Fibroblast of lung (primary cell): ENCODE measurements at places on chromosomes 1 and 21. TPM values are rescaled to one million over a fixed set of nuclear protein-coding genes. Genes with fewer than 3 reads are reported as not detected.
A peak's percentile ranks its signal among the peaks of the same experiment; 100 is the strongest.

CA14 gene
- total RNA-seq, result not detected in 2 replicates

FAM151A gene
- total RNA-seq, result not detected in 2 replicates

GRCh38 chr1:189499736-189500135 lies 977.9 kb downstream of the BRINP3 start:
- no peaks in the 10 kb centered on the region for H3K36me3 ChIP-seq
- no peaks in the 10 kb centered on the region for H3K27me3 ChIP-seq
- no peak overlapping the region for H3K4me3 ChIP-seq

- no peaks in the 10 kb centered on the region for H3K36me3 ChIP-seq
- DNase-seq, result peak; percentile 76
- H3K27ac ChIP-seq, result no peak overlapping the region
- no peaks in the 10 kb centered on the region for H3K27me3 ChIP-seq
Measured at GRCh38 chr1:61244114-61244513, 161.8 kb downstream of the NFIA start.

DNA sequence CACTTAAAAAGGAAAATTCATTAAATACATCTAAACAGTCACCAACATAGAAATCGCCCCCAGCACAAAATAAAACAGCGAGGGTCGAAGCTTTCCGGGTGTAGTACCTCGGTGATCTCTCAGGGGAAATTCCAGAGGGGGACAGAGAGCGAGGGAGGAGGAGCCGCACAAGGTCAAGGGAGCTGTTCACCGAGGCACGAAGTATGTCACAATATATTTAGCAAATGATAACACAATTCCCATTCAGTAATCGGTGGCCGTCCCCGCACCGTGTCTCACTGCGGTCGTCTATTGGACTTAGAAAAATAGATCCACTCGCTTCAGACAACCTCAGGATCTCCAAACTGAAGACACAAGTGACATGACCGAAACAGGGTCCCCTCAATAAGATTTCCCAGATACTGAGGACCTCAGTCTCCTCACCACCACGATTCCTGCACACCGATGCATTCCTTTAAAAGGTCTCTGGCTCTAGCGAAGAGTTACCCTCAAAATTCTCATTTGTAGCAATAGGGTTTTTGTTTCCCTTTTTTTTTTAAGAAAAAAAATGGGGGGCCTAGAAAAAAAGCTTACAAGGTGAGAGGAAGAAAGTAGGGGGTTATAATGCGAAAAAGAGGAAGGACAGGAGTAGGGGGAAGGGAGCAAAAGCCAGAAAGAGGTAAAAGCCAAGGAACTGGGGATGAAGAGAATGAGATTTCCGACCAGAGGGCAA lies 1.1 kb downstream of the LPGAT1 start:
- H3K36me3 ChIP-seq, result no peaks in the 10 kb centered on the region
- DNase-seq, result peak; percentile 28
- peak overlapping the region; percentile 69 for H3K4me3 ChIP-seq
- H3K27me3 ChIP-seq, result no peaks in the 10 kb centered on the region
- H3K27ac ChIP-seq, result peak overlapping the region; percentile 4

DNA sequence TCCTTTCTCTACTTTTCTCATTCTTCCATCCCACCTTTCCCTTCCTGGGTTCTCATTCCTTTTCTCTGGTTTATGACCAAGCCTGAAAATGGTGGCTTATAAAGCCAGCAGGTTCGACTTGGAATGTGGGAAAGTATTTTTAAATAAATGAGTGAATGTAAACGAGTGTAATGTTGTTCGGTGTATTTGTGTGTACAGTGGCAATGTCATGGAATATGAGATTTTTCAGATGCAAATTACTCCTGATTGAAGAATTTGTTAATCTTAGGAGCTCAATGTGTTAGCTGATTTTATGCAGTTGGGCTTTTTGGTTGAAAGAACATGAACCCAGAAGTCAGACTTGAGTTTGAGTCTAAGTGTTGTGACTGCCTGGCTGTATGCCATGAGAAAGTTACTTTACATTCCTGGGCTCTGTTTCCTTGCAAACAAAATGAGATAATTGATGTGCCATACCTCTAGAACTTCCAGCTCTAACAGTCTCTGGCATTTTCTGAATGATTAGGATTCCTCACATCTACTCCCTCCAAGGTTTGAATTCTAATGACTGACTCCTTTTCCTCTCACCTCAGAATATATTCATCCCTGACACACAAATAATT lies 6.6 kb downstream of the SGIP1 start:
- H3K27me3 ChIP-seq, result no peaks in the 10 kb centered on the region
- DNase-seq, result no peak
- no peak overlapping the region for H3K4me3 ChIP-seq
- no peaks in the 10 kb centered on the region for H3K36me3 ChIP-seq
- H3K4me1 ChIP-seq, result peaks cover 29% of the 10 kb centered on the region

- no peaks in the 10 kb centered on the region for H3K36me3 ChIP-seq
- no peak overlapping the region for H3K4me3 ChIP-seq
- DNase-seq, result peak; percentile 70
- H3K4me1 ChIP-seq, result no peaks in the 10 kb centered on the region
- no peaks in the 10 kb centered on the region for H3K27me3 ChIP-seq
- H3K27ac ChIP-seq, result no peak overlapping the region
Measured at GRCh38 chr1:97050506-97050905, 328.9 kb downstream of the PTBP2 start.
